Myocyte (in vitro differentiated cells): ENCODE measurements at places on chromosomes 3 and 15.
A peak's percentile ranks its signal among the peaks of the same experiment; 100 is the strongest.

GRCh38 chr3:179450261-179450701 lies 989 bp downstream of the GNB4 start:
- peak; percentile 39 for DNase-seq

DNA sequence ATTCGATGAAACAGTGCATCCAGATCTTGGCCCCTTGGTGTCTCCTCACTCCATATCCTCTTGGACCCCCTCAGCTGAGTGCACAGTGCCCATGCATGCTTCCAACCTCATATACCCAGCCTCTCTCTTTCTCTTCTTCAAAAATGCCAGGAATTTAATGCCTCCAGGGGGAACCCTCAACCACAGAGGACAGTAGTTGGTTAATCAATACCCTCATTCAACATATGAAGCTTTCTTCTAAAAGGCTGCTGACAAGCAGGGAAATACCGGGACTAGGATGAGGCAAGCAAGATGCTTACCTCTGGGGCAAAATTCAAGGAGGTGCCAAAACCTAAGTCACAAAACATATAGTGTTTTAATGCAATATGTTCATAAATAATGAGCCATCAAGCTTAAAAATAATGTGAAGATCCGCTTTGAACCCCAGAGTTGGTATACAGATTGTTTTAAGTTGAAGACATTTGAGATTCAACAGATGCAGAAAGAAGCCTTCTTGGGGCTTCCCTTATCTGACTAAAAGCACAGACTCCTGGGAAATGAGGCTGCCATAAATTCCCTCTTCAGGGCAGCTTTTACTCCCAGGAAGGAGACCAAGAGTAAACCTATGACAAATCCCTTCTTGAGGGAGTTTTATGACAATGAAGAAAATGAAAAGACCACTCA lies 48.2 kb upstream of the FHIT start:
- DNase-seq: no peak

DNA sequence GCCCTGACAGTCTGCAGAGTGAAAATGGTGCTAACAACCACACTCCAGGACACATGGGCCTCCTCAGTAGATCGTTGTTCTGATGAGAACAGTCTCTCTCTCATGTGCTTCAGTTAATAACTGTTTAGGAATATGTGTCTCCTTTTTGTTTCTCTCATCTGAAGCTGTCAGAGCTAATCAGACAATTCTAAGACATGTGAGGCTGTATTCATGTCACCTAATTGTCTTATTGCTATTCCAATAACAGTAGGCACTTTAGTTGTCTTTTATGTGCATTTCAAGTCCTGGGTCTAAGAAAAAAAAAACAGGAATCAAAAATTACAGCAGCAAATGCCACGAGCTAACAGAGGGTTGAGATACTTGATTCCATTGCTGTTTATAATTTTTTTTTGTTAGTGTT lies 89.1 kb downstream of the WDR49 start:
- no peak for DNase-seq

DNA sequence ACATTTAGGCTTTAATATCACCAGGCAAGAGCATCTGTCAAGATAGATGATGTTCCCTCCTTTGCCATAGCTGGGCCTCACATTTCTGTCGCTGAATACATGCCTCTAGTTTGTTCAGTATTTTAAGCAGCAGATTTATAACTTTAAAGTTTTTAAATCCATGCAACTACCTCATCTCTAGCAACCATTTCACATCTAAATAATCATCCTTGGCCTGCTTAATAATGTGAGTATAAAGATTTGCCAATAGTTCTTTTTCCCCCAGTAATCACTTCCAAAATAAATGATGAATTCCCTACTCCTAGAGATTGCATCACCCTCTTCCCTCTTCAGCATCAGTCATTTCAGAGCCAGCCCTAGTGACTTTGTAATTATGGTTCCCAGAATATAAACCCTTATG lies 36.2 kb upstream of the FILIP1L start:
- DNase-seq: no peak

DNA sequence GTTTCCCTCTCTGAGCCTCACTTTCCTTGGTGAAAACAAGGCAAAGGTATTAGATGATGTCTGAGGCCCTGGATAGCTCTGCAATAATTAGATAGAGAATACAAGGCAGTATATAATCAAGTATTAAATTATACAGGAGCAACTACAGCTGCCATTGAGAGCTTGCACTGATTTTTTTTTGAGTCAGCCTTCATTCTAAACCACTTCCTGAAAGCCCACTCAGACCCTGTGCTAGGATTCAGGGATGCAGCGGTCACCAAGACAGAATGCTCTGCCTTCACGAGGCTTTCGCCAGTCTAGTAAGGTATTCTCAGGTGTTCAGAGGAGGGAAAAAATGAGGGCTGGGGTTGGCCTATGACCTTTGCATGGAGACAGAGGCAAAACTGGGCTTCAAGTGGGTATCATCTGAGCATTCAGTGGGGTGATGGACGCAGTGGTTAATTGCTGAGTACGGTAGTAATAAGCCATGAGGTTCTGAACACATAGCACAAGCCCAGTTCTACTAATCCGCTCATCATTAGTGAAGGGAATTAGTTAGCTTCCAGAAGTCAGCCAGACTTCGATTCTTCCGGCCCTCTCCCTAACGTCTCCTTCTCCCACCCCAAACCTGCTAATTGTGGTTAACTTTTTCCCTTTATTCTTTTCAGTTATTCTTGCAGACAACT lies 3.6 kb downstream of the VGLL4 start:
- DNase-seq: no peak
